Activated CD8-positive, alpha-beta memory T cell treated with anti-CD3 and anti-CD28 coated beads for 4 hours (primary cell): ENCODE measurements at places on chromosomes 11 and 22.

GRCh38 chr22:26711205-26711963, 54.0 kb downstream of the MIAT start:
- no peak for DNase-seq

DNA sequence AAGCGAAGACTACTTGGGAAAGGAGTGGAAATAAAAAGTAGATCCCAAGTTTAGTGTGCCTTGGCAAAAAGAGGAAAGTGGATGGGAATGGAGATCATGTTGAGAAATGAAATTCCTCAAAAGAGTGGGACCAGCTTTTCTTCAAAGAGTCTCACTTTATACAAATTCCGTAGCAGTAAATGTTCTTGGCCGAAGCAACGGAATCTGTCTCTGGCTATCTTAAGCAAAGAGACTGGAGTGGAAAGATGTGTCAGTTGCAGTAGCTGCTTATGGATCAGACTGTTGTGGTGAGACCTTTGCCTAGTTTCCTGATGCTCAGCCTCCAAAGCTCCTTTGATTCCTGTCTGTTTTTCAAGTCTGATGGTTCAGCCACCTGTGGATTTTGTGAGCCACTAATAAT, 73.6 kb downstream of the CSTPP1 start:
- DNase-seq: no peak

- no peak for DNase-seq
Measured at GRCh38 chr22:30230330-30230729, 16.2 kb downstream of the LIF start.

GRCh38 chr22:50347157-50347556, 4.0 kb downstream of the PPP6R2 start:
- DNase-seq: no peak

- DNase-seq: no peak
Measured at GRCh38 chr11:65555693-65556231, 2.4 kb downstream of the LTBP3 start.

- DNase-seq: no peak
Measured at GRCh38 chr11:97963528-97964331, 1057.0 kb upstream of the CNTN5 start.

DNA sequence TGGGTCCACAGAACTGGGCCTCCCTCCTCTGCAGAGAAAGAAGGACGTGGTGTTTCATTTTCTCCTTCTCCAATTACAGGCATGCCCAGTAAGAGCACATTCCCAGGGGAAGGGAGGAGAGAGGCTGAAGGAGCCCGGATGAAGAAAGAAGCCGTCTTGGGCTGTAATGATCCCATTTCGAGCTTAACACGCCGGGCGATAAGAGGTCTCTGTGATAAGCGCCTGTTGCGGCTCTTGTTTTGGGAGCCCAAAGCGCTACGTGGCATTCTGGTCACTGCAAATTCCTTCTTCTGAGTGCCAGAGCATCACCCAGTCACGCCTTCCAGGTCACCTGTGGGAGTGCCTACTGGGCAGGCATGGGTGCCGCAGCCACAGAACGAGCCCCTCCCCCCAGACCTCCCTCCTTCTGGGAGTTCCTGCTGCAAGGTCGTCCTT, 57.5 kb downstream of the ANO1 start:
- no peak for DNase-seq

DNA sequence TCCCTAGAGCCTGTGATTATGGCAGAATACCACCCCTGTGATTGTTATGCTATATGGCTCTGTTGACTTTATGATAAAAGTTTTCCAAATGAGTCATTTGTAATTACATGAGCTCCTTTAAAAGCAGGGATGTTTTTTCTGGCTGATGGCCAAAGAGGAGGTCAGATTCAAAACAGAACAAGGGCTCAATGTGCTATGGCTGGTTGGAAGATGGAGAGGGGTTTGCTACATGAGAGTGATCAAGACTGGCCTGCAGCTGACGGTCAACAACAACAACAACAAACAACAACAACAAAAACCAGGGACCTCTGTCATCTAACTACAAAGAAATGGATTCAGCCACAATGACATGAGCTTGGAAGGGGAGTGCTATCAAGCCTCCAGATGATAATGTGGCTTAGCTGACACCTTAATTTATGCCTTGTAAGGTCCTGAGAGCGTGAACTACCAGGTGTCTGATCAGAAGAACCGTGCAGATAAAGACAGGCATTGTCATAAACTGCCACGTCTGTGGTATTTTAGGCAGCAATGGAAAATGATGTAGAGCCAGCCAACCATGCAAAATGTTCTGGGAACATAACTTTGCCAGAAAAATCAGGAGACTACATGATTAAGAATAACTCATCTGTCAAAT, 47.2 kb downstream of the PIWIL3 start:
- no peak for DNase-seq

GRCh38 chr22:49951986-49952896, 8.3 kb upstream of the PIM3 start:
- DNase-seq: no peak

GRCh38 chr11:95835768-95836488, 45.6 kb downstream of the CEP57 start:
- DNase-seq: peak; percentile 25

DNA sequence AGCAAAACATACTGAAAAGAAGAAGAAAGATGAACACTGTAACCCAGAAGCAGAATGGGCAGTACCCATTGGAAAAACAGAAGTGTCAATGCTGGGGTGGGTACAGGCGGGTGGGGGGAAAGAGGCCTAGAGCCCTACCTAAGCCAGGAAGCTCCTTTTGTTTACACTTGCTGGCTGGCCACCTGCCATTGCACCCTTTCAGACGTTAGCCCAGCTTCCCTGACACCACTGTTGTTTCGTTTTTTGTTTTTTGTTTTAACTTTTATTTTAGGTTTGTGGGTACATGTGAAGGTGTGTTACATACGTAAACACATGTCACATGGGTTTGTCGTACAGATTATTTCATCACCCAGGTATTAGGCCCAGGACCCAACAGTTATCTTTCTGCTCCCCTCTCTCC, 55.4 kb downstream of the PLEKHA7 start:
- no peak for DNase-seq

DNA sequence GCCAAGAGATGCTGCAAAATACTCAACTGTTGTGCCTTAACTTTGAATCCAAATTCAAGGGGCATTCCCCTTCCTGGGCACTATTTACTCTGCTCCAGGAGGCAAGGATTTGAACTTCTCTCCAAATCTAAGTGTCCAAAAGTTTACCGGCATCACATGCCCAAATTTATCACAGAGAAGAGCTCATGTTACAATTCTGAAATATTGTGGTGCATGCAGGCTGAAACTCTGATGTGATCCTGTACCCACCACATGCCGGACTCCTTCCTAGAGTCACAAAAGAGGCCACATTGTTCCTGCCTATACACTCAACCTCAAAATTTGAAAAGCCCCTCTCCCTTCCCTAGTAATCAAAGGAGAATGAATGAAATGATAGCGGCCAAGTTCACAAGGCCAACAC, 1.3 kb downstream of the TRAF6 start:
- DNase-seq: no peak

GRCh38 chr11:10601837-10602236, 33.4 kb upstream of the LYVE1 start:
- no peak for DNase-seq

GRCh38 chr11:23861615-23862014, 635.2 kb upstream of the LUZP2 start:
- no peak for DNase-seq

GRCh38 chr11:21811572-21811971, 381.3 kb upstream of the ANO5 start:
- no peak for DNase-seq

GRCh38 chr11:15818132-15818842, 538.1 kb downstream of the SOX6 start:
- DNase-seq: no peak

DNA sequence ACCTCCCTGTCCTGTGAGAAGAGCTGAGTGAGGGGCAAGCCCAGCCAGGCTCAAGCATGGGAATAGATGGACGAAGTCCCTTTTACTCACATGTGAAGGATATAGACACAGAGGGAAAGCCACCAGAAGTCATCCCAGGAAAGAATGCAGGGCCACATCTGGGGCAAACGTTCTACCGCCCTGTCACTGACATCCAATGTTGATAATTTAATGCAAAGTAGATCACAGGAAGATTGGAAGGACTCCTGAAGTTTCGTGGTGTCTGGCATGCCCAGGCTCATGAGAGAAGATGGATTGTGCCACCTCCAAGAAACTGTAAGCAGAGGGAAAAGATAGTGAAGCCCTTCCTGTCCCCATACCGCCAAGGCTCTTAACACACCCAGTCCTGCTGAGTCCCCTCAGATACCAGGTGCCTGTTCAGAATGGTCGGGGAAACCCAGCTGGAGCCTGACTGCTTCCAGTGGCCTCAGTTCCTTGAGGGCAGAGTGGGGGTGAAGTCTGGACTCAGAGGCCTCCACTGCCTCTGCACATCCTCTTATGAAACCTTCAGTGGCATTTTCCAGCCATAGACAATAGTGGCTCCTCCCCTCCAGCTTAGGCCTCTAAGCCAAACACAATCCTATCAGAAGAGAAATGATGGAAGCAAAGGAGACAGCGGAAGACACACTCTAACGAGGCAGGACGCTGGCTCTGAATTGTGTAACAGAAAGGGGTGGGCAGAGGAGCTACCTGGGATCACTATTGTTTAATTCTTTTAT, 7.5 kb upstream of the STK33 start:
- no peak for DNase-seq

- no peak for DNase-seq
Measured at GRCh38 chr11:130522284-130522961, 74.0 kb downstream of the ADAMTS15 start.

DNA sequence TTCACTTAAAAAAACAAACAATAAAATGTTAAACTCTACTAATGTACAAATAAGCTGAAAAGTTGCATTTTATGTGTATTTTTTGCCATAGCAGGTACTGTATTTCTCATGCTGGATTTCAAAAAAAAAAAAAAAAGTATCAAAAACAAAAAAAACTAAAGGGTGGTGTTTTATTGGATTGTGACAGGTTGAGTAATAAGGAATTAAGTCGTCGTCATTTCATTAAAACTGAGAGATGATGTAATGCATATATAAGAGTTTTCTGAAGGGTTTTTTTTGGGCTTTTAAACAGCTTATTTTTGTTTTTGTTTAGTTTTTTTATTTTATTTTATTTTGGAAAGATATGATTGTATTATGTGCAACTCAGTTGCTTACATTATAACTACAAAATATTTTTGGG, 10.9 kb upstream of the ADSL start:
- no peak for DNase-seq

DNA sequence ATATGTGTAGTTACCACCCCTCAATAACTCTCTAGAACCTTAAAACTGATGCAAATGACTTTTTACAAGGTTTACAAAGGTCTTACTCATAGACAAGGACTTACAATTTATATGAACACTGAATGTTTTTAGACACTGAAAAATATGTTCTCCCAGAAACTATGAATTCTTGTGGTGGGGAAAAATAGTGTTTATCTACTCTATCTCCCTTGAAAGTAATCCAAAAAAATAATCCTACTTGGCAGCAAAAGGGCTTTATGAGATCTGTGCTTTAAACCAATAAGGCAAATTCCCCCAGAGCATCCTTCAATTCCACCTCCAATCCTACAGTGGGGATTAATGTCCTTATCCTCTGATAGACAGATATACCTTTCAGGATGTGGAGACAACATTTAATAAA, 1984.1 kb upstream of the RAG2 start:
- no peak for DNase-seq

- DNase-seq: no peak
Measured at GRCh38 chr11:43989162-43989981, 46.9 kb downstream of the C11orf96 start.

DNA sequence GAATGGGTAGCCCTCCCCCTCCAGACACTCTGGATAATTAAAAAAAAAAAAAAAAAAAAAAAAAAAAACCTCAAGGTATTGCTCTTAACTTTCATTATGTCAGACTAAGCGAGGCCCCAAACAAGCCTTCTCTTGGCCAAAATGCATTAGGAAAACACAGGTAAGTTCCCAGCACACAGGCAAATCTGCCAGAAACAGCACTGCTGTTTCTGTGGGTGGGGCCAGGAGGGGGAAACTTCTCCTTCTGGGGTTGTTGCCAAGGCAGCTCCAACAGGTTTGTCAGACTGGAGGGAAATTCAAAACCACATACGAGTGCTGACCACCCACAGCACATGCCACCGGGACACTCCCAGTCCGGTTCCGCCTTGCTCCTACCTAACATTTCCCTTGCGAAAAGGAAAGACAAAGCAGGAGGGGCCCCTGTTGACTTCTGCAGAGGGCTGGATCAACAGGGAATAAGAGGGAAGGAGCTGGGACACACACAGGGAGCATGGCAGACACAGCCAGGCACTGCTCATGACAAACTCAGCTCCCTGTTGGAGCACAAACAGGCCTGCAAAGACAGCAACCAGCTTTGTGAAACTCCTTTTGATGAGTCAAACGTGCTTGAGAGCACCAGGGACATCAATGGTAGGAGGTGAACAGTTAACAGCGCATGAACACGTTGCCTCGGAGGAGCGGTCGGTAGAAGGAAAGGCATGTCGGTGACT, 55.0 kb downstream of the MYH9 start:
- no peak for DNase-seq

- no peak for DNase-seq
Measured at GRCh38 chr11:134584706-134585445, 172.8 kb upstream of the B3GAT1 start.

GRCh38 chr22:35629406-35630216, 12.5 kb upstream of the MB start:
- peak; percentile 52 for DNase-seq

DNA sequence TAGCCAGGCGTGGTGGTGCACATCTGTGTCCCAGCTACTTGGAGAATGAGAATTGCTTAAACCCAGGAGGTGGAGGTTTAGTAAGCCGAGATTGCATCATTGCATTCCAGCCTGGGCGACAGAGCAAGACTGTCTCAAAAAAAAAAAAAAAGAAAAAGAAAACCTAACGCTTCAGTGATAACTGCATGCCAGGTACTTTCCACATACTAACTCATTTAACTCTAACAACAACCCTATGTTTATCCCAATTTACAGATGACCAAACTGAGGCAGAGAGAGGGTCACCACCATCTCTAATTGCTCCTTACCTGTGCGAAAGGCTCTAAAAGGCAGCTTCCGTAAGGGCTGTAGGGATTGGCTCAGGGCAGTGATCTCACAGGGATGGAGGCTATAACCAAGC, 11.6 kb downstream of the PISD start:
- no peak for DNase-seq

DNA sequence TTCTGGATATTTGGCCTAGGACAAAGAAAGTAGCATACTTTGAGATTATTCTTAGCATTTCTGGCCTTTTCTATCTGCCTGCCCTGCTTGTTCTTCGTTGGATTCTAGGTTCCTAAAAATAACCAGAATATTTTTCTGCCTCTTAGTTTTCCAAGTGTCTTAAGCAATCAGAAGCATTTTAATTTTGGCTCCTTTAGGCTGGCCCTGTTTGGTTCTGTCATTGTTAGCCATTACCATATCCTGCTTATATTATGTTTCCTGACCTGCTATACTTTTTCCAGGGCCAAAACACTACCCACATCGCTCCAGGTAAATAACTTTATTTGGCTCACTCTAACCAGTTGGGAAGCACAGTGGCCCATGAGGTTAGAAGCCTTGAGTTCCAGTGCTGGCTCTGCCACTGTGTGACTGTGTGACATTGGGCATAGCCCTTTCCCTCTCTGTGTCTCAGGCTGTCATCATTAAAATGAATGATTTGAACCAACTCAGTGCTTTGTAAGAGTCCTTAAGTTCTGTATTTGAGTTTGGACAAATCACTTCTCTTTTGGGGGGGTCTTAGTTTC, 91.1 kb downstream of the STIM1 start:
- no peak for DNase-seq
